ENCODE measurements at places on chromosomes 4 and X.

GRCh38 chr4:13521047-13521446 is 23.3 kb downstream of the NKX3-2 start:
- no peak for DNase-seq

- DNase-seq = no peak
These were observed 73.5 kb downstream of the PRSS12 start for GRCh38 chr4:118279328-118279727.

- no peak for DNase-seq
These were observed 39.0 kb downstream of the FAM53A start for GRCh38 chr4:1644891-1645657.

- DNase-seq = no peak
These were observed 771 bp downstream of the NAP1L2 start for GRCh38 chrX:73213734-73214425.

DNA sequence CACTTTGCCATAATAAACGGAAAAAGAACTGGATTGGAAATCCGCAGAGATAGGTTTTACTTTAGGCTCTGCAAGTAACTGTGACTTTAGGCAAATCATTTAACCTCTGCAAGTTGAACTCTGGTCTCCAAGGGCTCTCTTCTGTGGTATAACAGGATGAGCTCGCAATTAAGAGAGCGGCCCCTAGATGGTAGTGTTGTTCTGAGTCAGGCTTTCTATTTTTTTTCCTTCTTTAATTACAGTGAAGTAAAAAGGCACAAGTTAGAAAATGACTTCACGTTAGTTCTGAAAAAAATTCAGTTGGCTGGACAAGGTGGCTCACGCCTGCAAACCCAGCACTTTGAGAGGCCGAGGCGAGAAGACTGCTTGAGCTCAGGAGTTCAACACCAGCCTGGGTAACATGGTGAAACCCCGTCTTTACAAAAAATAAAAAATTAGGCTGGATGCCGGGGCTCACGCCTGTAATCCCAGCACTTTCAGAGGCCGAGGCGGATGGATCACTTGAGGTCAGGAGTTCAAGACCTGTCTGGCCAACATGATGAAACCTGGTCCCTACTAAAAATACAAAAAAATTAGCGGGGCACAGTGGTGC is 18.0 kb downstream of the RPS3A start:
- peak; percentile 24 for DNase-seq

DNA sequence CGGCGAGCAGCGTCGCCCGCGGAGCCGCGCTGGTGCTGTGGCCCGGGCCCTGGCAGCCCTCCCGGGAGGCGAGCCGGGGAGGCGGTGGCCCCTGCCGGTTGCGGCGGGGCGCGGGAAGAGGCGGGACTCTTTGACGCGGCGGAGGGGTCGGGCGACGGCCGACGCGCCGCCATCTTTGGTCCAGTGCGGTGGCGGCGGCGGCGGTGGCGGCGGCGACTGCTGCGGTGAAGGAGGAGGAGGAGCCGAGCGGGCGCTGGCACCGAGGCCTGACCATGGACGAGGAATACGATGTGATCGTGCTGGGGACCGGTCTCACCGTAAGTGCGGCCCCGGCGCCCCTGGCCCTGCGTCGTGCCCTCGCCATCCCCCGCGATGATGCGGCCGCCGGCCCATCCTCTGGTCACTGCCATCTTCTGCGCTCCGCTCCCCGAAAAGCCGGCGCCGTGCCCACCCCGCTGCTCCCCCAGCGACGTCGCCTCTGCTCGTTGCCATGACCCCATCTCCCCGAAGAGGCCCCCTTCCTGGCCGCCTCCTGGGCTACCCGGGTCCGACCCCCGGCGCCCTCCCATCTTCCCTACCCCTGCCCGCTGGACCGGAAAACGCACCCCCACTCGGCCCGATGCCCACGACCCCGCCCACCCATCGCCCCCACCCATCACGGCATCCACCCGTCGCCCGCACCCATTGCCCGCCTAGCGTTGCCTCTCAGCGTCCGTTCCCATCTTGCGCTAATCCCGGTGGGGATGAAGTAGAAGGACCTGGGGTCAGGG is at the start of gene GDI1:
GDI1 (plus strand) TSS at position 172 of the 770 bp plus-strand sequence; CDS start at position 273, 101 bp downstream.
- peak; percentile 4 for DNase-seq

Data from NCI-H748 treated with DMSO at 0.1 percent for 48 hours (cell line).